ENCODE measurements at places on chromosomes 4 and X.

- DNase-seq, result no peak
Observed at GRCh38 chr4:111064342-111064993, 441.6 kb upstream of the PITX2 start.

DNA sequence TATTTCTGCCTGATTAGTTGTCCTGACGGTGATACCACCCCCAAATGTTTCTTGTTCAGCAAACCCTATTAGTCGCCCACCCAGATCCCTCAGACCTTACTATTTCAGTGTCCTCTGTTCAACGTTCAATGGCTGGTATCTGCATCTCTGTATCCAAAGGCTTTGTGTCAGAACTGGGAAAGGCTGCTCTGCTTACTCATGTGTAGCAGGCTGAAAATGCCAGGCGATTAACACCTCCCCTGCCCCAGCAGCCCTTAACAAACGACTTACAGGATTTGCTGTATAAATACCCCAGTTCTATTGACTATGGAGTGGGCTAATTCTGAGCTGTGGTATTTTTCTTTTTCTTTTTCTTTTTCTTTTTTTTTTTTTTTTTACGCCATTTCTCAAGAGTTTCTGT, 415.0 kb downstream of the ZNF674 start:
- DNase-seq, result no peak

GRCh38 chrX:39309721-39310152, 508.5 kb downstream of the MID1IP1 start:
- DNase-seq, result no peak

GRCh38 chrX:24298191-24298590, 15.7 kb downstream of the SUPT20HL2 start:
- DNase-seq, result no peak

GRCh38 chr4:38590046-38590445, 74.0 kb upstream of the KLF3 start:
- no peak for DNase-seq

DNA sequence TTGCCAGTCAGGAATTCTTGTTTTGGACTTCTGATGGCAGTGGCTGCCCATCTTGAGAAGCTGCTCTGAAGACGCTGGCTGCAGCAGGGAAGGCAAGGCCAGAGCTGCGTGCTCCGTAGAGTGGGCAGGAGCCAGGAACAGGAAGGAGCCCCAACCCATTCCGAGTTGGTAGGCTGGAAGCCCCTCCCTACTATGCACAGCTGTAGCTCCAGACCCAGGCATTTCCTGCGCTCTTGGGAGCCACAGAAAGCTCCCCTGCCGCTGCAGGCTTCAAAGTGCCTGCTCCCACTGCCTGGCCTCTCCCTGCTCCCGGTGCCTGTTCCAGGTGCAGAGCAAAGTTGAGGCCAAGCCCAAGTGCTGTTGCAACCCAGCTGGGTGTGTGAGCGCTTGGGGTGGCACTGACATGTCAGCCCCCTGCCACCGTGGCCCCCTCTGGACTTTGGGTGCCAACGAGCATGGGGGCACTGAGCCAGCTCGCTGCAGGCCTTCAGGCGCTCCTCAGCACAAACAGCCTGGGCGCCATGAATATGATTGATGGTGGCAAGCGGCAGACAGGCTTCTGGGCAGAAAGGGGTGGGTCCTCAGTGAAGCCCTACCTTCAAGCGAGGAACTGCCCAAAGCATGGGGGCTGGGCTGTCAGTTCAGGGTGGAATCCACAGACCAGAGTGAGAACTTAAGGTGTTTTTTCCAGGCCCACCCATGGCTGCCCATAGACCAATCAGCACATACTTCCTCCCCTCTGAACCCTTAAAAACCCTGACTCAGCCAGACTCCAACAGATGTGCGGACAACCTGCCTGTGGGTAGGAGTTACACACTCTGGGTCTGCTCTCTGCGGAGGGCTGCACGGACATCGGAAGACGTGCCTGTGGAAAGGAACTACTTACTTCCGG, 677.2 kb upstream of the INTU start:
- DNase-seq, result no peak

DNA sequence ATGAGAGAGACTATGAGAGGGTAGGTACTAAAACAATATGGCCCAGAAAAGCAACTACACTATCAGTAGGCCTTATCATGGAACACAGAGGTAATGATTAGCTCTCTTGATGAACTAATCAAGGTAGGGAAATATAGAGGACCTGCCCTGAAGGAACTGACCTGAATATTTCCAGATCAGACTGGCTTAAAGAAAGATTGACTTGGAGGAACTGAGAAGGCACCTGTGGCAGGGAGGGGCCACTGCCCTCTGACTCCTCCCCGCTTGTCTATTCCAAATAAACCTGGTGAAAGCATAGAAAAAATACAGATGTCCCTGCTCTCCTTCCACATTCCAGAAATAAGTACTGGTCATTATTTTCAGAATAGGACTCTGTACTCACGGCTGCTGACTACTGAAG, 5.5 kb downstream of the RPS6KA6 start:
- no peak for DNase-seq

- no peak for DNase-seq
Observed at GRCh38 chr4:94641702-94642560, 115.8 kb upstream of the BMPR1B start.

GRCh38 chrX:111743316-111743715, 62.3 kb downstream of the ALG13 start:
- DNase-seq, result no peak

DNA sequence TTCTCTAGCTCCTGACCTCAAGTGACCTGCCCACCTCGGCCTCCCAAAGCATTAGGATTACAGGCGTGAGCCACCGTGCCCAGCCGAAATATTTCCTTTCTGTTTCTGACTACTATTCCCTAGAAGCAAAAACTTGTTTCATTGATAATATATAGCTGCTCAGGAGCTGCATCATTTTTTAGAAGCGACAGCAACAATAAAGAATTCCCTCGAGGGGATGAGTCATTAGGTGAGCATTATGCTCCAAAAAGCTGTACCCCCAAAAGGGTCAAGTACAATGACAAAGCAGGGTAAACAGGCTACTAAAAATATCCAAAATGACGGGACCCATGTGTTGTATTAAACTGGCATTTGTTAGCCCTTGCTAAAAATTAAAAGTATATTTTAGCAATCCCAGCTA, 67.0 kb downstream of the RBM47 start:
- DNase-seq, result no peak

GRCh38 chr4:26885912-26886274, 25.3 kb downstream of the STIM2 start:
- DNase-seq, result no peak

DNA sequence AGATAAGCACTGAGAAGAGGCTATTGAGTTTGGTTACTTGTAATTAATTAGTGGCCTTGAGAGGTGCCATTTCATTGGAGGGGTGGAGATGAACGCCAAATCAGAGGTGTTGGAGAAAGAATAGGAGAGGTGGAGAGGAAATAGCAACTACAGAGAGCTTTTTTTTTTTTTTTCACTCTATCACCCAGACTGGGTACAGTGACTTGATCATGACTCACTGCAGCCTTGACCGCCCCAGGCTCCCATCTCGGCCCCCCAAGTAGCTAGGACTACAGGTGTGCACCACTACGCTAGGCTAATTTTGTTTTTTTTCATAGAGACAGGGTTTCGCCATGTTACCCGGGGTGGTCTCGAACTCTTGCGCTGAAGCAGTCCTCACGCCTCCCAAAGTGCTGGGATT, 5.2 kb downstream of the NHS start:
- DNase-seq, result no peak

DNA sequence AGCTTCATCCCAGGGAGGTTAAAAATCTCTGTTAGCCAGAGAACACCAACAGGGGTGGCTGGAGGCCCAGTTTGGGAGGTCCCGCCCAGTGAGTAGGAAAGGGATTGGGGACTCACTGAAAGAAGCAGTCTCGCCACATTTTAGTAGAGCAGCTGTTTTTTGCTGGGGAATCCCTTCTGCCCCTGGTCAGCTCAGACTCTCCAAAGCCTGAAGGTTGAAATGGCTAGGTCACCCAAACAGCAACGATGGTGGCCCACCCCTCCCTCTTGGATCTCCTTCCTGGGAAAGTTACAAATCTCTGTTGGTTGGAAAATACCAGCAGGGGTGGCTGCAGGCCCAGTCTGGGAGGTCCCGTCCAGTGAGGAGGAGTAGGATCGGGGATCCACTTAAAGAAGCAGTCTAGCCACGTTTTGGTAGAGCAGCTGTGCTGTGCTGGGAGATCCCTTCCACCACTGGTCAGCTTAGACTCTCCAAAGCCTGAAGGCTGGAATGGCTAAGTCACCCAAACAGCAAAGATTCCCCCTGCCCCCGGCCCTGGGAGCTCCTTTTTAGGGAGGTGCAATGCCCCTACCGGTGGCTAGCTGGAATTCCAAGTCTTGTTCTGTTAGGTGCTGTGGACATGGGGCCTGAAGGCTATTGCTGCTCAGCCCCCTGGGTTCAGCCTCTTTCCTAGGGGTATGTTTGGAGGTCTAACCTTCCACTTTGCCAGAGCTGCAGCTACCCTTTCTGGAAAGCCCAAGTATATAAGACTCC, 40.0 kb upstream of the TEX13A start:
- no peak for DNase-seq

- no peak for DNase-seq
Observed at GRCh38 chr4:1959104-1959384, 49.7 kb downstream of the NELFA start.

- no peak for DNase-seq
Observed at GRCh38 chr4:147378780-147379179, 102.1 kb upstream of the EDNRA start.

- no peak for DNase-seq
Observed at GRCh38 chr4:120694973-120695372, 227.6 kb downstream of the PRDM5 start.

DNA sequence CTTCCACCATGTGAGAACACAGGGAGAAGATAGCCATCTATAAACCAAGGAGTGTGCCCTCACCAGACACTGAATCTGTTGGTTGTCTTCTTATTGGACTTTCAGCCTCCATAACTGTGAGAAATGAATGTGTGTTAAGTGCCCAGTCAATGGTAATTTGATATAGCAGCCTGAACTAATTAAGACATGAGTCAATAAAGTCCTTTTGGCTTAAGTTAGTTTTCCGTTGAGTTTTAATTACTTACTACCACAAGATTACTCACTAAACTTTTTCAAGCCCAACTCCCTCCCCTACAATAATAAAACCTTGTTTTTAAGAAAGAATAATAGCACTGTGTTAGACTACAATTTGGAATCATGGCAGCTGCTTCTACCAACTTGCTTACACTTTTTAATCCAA, 324.2 kb downstream of the PCDH19 start:
- DNase-seq, result no peak

GRCh38 chr4:116702949-116703348, 382.4 kb downstream of the TRAM1L1 start:
- no peak for DNase-seq

GRCh38 chr4:186920483-186920882, 196.8 kb upstream of the FAT1 start:
- no peak for DNase-seq

DNA sequence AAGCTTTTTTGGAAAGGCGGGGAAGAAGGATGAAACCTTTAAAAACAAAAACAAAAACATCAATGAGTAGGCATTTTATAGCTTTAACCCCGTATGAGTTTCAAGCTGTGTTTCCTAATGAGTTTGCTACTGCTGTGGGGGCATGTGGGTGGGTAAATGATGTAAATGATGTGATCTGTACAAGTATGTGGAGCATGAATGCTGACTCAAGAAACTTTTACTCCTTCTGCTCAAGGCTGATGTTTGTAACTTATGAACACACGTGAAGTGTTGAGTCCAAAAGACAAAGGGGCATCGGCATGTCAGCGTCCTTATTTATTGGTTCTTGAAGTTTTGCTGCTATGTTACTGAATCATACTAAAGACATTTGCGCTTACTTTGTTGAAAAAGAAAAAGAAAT, 76.9 kb downstream of the CLCN4 start:
- no peak for DNase-seq

DNA sequence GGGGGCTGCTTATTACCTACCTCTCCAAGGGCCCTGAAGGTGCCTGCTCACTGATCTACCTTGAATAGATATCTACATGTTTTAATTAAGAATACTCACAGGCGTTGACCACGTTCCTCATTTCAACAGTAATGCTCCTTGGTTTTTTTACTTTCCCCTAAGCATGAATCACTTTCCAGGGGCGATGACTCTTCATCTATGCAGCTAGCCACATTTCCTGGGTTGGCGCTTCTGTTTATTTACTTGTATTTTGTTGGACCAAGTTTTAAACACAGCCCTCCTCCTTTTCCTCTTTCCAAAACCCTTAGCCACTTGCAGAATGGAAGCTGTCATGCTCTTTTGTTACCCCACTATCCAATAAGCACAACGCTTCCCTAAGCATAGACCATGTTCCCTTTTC, 50.8 kb downstream of the CBLL2 start:
- DNase-seq, result no peak

DNA sequence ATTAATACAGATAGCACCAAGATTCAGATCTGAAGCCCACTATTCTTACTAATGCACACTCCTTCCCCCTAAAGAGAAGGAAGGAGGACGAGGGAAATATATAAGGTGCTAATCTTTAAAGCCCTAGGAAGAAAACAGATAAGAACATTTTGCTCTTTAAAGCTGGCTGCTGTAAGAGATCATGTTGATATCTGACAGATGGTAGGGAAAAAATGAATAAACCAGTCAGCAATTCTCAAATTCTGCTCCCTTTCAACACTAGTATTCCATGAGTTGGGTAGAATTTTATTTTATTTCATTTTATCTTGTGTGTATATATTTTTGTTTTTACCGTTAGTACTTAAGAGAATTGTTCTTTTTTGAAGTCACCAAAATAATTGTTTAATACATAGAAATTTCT, 19.2 kb downstream of the OTC start:
- DNase-seq, result no peak

DNA sequence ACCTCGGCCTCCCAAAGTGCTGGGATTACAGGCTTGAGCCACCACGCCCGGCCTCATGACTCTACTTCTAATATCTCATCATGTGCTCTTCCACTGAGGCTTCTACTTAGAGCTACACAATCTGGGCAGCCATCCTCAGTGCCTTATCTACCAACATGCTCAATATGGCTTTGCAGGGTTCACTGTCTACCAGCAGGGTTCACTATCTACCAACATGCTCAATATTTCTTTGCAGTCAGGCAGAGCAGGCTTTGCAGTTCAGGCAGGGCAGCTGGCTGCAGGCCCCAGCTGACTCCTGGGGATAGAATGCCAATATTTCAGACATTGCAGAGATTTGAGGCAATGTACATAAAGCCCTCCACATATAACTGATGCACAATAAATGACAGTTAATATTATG, 47.5 kb downstream of the PKD2 start:
- no peak for DNase-seq

DNA sequence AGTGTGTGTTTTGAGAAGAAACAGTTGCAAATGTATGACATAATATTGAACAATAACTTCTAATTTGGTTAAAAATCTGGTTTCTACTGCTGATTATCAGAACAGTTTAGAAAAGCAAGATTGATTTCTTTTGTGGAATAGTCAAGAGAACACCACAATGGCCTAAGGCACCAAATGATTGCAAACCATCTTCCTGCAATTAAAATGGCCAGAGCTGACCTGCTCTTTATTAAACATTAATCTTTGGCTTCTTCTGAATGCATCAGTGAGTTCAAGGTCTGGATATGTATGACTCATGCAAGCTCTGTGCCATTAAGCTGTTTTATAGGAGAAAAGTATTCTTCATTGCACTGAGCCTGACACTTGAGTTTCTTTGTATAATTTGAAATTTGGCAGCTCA, 107.8 kb upstream of the PDHA2 start:
- peak; percentile 6 for DNase-seq

- DNase-seq, result no peak
Observed at GRCh38 chr4:73347497-73347896, 56.6 kb upstream of the ALB start.
